ENCODE measurements at places on chromosomes 7 and 10.

- DNase-seq: no peak
Observed at GRCh38 chr7:100895956-100896731, 456 bp upstream of the ACHE start.

DNA sequence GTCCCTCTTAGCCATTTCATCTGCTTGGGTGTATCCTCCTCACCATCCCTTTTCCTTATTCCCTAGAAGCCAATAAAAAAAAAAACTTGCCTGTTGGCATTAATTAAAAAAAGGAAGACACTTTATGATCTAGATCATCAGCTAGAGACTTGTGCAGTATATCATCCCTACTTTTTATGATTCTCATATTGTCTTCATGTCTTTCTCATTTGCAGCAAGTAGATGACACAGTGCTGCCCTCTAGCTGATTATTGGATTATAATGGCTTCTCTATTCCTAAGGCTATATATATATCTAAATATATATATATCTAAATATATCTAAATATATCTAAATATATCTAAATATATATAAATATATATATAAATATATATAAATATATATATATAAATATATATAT lies 272.4 kb upstream of the LRGUK start:
- DNase-seq: peak; percentile 68

DNA sequence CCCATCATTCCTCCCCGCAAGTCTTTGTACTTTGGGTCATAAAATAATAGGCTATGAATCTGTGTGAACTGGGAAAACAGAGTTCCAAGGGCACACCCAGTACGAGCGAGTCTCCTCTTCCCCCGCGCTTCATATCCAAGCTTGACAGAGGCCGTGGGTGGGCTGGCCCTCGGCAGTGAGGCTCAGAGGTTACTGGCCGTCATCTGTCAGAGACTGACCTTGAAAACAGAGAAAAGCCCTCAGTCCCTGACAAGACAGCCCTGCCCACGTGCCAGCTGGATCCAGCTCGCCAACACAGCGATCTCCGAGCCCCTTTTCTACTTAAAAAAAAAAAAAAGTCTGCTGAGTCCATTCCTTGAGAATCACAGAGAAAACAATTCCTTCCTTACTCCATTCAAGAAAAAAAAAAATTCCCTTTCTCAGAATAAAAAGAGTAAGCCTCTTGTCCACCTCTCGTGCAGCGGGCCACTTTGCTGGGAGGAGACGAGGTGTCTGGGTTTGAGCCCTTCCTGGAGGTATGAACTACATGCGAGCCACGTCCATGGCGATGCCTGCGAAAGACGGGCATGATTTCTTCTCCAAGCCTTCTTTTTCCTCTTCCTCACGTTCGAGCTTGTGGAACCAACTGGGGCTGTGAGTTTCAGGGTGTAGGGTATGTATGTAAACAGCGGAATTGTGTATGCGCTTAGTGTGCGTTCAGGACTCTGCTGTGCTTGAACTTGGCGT lies 744 bp upstream of the BICC1 start:
- no peak for DNase-seq

- no peak for DNase-seq
Observed at GRCh38 chr7:51666751-51667150, 350.1 kb upstream of the COBL start.

- no peak for DNase-seq
Observed at GRCh38 chr10:15814565-15814964, 45.7 kb downstream of the MINDY3 start.

- DNase-seq: no peak
Observed at GRCh38 chr10:3350205-3350604, 177.6 kb upstream of the PITRM1 start.

DNA sequence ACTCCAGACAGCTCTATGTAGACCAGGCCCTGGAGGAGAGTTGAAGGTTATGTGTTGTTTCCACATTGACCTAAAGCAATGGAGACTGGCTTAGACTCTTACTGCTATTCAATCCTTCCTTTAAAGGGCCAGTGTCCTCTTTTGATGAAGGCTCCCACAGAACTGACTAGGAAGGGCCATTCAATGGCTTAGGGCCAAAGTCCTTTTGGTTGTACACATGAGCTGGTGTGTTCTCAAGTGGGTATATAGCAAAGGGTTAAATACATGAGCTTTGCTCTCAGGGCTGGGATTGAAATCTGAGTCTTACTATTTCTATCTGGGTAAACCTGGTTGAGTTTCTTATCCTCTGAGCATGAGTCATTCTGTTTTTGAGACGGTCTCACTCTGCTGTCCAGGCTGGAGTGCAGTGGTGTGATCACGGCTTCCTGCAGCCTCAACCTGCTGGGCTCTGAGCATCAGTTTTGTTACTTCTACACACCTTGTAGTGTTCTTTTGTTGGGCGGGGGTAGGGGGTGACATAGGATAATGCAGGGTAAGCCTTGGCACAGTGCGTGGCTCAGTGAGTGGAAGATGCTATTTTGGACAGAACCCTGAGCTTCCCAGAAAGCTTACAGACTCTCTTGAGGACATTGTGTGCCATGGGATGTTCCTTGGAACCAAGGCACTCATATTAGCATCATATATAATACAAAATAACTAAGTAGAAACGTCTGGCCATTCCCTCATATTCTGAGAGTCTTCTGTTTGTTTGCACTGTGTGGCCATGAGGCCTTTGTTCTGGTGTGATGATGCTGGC lies 90.1 kb downstream of the ABCC2 start:
- DNase-seq: peak; percentile 9

GRCh38 chr7:39880556-39880955 lies 69.5 kb upstream of the CDK13 start:
- DNase-seq: peak; percentile 9

DNA sequence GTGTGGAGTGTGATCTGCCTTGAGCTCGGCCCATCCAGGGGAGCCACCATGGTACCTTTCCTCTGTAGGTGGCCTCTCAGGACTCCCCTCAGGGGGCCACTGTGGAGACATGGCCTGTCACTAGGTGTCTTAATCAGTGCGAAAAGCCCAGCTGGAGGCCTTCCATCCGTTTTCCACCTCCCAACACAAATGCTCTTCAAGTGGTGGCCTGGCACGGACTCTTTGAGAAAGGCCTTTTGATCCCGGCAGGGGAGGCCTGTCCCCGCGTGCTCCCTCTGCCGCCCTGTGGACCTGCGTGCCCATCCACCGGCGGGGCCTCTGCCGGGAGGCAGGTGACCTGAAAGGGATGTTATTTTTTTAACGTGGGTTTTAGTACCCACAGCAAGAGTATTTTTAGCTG lies 149.5 kb downstream of the RGS10 start:
- no peak for DNase-seq

DNA sequence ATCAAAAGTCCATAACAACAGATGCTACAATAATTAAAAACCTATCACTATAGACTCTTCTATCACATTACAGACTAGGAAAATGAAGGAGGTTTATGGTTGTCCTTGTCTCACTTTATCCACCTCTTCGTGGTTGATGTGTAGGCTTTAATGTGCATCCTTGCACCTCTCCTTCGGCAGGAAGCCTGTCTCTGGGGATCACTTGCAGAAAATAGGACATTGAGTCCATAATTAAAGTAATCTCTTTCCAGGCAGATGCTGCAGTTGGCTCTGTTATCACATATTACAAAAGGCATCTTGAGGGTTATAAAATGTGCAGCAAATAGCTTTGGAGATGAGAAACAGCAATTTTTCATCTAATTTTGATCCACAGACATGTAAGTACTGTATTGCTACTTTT lies 168.4 kb downstream of the RELN start:
- DNase-seq: no peak

DNA sequence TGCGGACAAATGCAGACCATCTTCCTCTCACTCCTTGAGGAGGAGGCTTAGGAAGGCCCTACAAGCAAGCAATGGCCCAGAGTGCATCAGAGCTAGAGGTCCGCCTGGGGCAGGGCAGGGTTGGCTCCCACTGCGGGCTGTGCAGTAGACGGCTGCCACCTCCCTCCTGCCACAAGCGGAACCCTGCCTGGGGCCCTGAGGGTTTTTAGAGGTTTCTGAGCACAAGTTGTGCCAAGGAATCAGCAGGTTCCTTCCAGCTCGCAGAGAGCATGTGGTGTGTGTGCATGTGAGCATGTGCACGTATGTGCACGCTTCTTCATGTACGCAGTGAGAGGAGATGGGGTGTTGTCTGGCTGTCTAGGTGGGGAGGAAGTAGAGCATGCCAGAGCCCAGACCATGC lies 25.9 kb upstream of the SMARCD3 start:
- no peak for DNase-seq

DNA sequence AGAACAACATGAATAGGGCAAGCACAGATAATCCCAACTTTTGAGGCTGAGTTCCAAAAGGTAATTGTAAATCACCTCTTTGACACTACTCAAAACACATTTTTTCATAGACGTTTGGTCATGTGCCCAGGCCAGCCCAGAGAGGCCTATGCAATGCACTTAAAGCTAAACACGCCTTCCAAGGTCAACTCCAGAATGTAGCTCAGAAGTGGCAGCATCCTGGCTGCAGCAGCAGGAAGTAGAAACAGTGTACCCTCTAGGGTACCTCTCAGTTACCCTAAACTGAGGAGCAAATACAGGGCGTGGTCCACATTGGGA lies 58.7 kb downstream of the OSBPL3 start:
- no peak for DNase-seq

GRCh38 chr10:45561952-45562351 lies 110.6 kb downstream of the ZFAND4 start:
- DNase-seq: no peak

Data from HFFc6 (cell line).